HFFc6 (cell line): ENCODE measurements at places on chromosomes 2 and 18.

DNA sequence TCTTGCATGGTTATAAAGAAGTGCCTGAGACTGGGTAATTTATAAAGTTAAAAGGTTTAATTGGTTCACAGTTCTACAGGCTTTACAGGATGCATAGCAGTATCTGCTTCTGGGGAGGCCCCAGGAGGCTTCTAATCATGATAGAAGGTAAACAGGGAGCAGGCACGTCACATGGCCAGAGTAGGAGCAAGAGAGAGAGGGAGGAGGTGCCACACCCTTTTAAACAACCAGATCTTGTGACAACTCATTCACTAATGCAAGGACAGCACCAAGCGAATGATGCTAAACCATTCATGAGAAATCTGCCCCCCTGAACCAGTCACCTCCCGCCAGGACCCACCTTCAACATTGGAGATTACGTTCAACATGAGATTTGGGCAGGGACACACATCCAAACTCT, 141.1 kb downstream of the EN1 start:
- no peak for DNase-seq

GRCh38 chr2:102460467-102460866, 12.6 kb upstream of the SLC9A4 start:
- no peak for DNase-seq

DNA sequence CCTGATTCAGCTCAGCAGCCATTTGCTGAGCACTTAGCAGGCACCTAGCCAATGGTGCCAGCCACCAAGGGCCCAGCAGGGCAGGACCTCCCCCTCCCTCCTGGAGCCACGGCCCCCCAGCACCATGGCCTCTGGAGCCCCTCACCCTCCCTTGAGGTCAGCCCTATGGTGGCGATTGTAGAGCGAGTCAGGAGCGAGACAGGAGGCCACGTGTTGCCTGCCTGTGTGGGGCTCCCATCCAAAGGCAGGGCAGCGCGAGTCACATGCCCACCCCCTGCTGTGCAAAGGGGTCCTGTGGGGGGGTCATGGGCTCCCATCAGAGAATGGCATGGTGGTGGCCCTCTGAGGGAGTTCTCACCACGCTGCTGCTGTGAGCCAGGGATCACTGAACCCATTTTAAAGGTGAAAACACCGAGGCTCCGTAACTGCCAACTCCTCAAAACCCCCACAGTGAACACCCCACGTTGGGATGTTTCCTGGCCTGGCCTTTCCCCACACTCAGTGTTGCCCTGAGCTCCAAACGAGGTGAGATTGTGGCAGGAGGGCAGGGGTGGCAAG, 35.6 kb downstream of the RAMP1 start:
- DNase-seq, result no peak

GRCh38 chr2:43194121-43194869, 32.1 kb downstream of the ZFP36L2 start:
- DNase-seq, result no peak

DNA sequence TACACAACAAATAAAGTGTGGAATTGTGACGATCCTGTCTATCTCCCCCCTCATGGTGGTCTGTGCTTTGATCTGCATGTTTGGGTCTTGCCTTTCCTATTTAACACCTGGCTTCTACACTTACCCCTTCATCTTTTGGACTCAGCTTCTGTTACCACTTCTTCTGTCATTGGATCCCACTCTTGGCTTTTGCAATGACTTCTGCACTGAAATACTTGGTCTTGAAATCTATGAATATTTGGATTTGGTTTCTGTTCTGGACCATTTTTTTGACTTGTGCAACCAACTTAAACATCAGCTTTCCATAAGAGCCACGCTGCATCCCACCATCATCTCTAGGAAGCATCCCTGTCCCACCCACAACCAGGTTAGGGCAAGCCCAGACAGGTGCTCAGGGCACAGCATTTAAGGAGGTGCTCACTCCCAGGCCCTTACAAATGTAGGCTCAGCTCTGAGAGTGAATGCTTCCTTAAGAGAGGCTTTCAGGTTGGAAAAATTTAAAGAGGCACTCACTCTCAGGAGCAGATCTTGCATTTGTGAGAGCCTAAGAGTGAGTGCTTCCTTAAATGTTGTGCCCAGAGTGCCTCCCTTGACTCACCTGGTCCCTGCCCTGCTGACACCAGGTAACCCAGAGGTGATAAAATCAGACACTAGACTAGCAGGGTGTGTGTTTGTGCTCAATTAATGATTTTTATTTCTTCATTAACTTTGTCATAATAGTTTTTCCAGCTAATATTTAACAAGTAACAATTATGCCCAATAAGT, 124.5 kb upstream of the SH3BP4 start:
- DNase-seq, result no peak

DNA sequence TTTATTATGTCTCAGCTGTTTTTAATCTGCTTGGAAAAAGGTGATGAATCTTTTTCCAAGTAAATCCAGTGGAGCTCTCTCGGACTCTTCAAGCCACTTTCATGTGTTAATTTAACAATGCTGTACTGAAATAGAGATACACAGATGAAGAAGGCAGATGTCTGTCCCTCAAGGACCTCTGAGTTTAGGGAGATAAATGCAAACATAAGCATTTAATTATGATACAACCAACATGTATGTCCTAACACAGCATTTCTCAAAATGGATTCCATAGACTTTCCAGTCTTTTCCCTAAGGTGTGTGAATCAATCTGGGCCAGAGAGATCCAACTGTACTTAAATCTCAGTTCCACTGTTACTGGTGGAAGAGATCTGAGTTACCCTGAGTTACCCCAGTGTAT, 262.4 kb downstream of the RND3 start:
- DNase-seq, result no peak

GRCh38 chr2:171341394-171342066, 92.3 kb downstream of the METTL8 start:
- DNase-seq, result no peak

DNA sequence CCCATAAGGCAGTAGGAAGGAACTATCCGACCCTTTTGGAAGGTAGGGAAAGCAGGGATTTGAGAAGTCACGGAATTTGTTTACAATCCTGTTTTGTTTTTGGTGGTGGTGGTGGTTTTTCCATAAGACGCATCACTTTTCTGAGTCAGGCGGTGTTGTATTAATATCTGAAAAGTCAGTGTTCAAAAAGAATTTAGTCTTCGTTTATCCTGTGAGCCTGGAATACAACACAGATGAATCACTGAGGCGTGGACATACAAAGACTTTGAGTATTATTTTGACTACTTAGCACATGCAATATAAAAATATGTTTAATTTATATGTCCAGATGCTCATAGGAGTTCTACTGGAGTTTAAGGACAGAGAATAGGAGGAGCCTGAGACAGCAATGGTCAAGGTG, 785 bp downstream of the ZNF892 start:
- DNase-seq, result no peak

DNA sequence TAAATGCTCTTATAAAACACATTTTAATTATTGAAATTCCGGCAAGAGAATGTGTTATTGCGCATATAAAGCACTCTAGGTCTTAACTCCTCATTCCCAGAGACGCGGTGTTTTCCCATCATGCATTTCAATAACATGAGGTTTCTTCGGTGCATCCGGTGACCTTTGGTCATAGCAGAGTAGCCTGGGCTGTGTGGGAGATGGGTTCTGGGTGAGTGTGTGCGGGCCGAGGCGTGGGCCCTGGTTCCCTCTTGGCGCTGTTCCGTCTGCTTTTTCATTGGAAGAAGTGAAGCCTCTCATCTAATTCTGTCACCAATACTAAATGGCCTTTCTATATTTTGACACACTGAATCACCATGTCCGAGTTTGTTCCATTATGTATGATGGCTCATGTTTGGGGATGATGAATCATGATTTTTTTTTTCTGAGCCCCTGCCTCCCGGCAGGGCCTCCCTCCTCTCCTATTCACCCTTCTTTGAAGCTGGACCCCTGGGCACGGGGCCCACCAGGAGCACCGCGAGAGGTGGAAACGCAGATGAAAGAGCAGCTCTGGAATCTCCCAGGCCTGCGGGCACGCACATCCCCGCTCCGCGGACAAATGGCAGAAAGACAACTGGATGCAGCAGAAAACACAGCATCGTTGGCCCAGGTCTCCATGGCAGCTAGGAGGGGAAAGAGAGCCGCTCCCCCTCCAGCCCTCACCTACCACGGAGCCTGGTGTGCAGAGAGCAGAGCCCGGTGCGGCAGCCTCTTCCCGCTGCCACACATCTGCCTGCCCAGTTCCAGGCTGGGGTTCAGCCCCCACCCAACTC, 85.8 kb upstream of the HPCAL1 start:
- no peak for DNase-seq

DNA sequence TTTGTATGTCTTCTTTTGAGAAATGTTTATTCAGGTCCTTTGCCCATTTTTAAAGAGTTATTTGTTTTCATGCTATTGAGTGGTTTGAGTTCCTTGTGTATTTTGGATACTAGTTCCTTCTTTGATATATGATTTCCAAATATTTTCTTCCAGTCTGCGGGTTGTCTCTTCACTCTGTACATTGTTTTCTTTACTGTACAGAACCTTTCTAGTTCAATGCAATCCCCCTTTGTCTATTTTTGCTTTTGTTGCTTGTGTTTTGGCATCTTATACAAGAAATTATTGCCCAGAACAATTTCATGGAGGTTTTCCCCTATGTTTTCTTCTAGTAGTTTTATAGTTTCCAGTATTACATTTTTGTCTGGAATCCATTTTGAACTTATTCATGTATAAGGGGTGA, 62.5 kb upstream of the ACVR1C start:
- no peak for DNase-seq

DNA sequence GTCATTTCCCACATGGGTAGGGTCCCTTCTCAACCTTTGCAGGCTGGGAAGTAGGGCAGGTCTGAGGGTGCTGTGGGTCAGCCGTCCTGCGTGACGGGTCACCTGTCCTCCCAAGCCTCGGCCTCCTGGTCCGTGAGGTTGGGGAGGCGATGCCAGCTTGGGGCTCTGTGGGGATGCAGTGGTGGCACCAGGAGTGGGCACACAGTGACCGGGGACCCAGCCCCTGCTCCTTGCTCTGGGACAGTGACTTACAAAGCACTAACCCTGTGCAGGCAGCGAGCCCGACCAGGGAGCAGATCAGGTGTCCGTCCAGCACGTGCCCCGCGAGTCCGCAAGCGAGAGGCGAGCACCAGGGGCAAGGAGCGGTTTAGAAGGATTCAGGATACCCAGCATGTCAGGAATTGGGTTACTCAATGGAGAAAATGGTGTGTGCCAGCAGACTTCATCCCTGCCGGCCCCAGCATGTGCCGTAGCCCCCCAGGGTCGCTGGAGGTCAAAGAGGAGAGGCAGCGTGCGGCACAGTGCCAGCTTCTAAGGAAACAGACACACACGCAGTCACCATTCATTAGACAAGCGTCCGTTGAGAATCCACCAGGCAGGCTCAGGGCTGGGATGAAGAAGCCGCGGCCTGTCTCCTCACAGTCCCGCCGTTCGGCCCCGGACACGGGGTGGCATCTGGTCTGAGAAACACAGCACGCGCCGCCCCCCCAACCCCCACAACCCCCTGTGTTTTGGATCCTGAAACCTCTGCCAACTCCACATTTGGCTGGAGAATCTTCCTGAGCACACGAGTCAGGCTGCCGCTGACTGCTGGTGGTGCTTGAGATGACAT, 11.7 kb downstream of the COLEC11 start:
- DNase-seq, result no peak

- DNase-seq, result no peak
Observed at GRCh38 chr2:172226244-172227061, 123.8 kb upstream of the DLX2 start.

- DNase-seq, result no peak
Observed at GRCh38 chr18:69820538-69820937, 127.1 kb downstream of the CD226 start.

DNA sequence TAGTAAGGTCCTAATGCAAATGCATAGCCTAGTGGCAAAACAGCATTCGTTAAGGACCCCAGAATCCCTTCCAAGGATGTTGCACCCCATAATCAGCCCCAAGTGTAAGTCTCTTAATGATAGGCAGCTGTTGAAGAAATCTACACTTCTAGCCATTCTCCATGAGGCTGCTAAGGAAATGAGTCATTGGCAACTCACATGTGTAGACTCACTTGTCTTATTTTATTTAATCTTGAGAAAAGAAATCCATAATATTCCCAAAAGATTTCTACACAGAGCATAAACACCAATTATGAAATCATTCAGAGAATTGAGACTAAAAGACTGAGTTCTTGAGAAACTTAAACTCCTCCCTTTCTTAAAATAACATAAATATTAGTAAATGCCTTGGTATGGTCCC, 52.4 kb downstream of the AKAIN1 start:
- DNase-seq, result no peak

DNA sequence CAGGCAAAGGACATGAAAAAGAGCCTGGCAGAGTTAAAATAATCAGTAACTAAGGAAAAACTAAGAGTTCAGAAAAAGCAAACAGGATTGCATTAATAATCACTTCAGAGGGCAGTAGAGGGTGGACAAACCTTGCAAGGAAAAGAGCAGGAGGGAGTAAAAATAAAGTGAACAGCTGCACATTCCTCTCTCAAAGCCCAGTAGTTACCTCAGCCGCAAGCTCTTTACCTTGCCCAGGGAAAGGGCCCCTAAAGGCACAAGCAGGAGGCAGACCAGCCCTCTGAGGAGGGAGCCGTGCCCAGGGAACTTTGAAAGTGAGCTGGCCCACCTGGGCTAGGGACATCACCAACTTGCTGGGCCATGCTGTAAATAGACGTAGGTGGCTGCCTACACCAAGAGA, 196.9 kb downstream of the C1D start:
- no peak for DNase-seq

DNA sequence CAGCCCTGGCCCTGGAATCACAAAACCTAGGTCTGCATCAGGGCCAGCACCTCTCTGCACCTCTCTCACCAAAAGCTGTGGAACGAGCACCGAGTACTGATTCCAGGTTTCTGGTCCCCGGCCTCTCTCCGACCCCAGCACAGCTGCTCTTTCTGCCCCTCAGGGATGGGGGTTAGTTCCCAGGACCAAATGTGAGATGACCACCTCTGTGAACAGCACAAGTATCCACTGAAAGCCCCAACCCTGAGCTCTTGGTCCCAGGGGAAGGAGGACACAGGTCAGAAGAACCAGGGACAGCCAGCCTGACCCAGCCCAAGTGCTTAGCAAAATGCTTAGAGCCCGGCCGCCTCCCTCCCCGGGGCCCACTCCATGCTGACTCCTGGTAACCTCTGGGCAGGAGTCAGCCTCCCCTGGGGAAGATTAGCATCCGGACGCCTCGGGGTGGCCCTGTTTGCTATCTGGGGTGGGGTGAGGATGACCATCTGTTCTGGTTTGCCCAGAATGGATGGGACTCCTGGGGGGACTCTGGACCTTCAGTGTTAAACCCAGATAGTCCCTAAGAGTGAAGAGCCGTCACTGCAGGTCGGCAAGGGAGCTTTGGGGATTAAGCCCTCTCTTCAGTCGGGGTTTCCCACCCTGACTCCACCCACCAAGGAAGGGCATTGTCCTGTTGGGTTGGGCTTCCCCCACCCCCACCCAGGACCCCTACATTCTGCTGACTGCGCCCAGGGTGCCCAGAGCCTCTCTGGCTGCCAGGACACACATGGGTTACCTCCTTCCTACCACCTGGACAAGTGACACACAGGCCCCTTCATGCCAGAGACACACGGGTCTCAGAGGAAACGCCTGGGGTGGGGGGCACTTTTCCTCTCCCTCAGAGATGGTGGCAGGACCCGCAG, 9.4 kb upstream of the GPR55 start:
- no peak for DNase-seq

GRCh38 chr18:10101729-10102128, 187.9 kb downstream of the VAPA start:
- no peak for DNase-seq
